ENCODE measurements at places on chromosomes 16 and 17.
A peak's percentile ranks its signal among the peaks of the same experiment; 100 is the strongest.

GRCh38 chr17:7841396-7841914 lies 7.4 kb downstream of the KDM6B start:
- DNase-seq, result peak; percentile 96

GRCh38 chr16:49348408-49349176 lies 25.0 kb upstream of the C16orf78 start:
- DNase-seq, result no peak

GRCh38 chr17:64126918-64127317 lies 3.0 kb downstream of the ERN1 start:
- no peak for DNase-seq

DNA sequence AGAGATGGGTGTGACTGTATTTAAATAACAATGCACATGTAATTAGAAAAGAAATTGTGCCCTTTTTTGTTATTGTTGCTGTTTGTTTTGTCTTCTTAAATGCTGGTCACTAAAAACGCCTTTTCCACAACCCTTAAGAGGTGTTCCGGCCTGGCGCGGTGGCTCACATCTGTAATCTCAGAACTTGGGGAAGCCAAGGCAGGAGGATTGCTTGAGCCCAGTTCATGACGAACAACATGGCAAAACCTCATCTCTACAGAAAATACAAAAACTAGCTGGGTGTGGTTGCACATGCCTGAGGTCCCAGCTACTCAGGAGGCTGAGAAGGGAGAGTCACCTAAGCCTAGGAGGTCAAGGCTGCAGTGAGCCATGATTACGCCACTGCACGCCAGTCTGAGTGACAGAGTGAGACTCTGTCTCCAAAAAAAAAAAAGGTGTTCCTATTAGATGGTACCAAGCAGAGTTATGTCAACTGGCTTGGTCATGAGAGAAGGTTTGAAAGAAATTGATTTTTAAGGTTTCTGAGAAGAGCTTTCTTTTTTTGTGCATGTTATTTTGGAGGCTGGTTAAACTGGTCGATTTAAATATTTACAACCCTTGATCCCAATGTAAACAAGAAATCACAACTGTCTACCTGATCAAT lies 23.5 kb upstream of the RFFL start:
- no peak for DNase-seq

DNA sequence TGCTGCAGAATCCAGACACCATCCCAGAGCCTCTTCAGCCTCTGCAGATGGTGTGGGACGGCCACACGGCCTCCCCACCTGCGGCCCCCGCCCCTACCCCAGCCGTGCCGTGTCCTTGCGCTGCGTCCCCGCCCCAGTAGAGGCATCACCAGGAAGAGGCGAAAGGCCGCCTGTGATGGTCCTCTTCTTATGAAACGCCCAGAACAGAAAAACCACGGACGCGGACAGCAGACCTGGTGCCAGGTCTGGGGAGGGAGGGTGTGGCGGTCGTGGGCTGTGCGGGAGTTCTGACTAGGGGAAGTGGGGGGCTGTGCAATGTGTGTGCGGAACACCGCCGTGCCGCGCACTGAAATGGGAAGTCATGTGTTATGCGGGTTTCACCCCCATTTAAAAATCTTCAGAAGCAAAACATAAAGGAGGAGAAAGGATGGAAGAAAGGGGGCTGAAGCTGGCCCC lies 25.5 kb downstream of the ACSF3 start:
- no peak for DNase-seq

DNA sequence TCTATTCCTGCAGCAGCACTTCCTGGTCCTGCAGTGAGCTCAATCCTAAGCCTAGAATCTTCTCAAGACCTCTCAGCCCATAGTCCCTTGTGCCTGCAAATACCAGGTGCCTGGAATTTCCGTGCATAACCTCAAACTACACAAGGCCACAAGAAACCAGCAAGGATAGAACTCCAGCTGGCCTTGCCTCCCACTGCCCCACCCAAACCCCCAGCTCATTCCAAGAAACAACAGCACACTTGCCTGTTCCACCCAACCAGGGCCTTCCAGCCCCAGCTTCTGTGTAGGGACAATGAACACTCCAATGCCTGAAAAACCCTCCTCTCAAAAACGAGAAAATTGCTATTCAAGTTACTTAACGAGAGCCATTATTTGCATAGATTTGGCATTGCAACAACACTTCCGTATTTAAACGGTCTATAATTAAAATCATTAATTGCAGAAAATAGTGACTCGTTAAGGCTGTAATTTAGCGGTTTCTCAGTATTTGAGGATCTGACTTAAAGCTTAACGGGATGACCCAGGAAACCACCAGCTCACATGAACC lies 147.0 kb downstream of the C16orf78 start:
- no peak for DNase-seq

- DNase-seq, result no peak
These were observed 38.5 kb downstream of the PGS1 start for GRCh38 chr17:78416791-78417530.

GRCh38 chr17:3667366-3668278 lies 756 bp downstream of the TAX1BP3 start:
- DNase-seq, result no peak

DNA sequence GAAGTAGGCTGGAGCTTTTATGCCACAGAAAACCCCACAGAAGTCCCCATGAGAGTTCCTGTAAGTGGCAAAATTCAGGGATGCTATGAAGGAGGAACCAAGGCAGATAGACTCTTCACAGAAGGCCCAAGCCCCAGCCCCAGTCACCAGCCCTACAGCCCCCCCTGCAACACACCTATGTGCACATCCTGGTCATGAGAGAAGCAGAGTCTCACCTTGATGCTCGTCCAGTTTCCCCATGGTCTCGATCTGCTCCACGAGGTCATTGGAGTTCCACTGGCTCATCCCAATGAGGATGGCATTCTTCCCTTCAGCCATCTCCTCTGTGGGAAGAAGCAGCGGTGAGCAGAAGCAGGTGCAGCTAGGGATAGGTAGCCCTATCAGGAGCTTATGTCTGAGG lies 31.2 kb downstream of the PITPNM3 start:
- no peak for DNase-seq

DNA sequence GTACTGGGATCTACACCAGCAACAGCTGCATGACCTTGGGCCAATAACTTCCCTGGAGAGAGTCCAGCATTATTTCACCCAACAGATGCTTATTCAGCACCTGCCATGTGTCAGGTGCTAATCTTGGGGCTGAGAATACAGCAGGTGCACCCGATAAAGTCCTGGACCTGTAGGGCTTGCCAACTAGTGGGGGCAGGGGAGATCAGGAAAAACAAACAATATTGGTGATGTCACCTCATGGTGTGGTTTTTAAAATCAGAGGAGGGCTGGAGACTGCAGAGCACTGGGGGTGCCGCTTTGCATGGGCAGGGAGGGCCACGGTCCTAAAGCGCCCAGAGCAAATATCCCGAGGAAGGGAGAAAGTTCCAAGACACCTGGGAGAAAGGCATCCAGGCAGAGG lies 218.8 kb downstream of the C16orf95 start:
- no peak for DNase-seq

GRCh38 chr16:9128346-9129342 lies 37.2 kb downstream of the HAPSTR1 start:
- DNase-seq, result no peak

- DNase-seq, result no peak
These were observed 9.4 kb upstream of the NPTX1 start for GRCh38 chr17:80485846-80486245.

GRCh38 chr17:16361874-16362273 lies 8.6 kb upstream of the CENPV start:
- DNase-seq, result no peak

DNA sequence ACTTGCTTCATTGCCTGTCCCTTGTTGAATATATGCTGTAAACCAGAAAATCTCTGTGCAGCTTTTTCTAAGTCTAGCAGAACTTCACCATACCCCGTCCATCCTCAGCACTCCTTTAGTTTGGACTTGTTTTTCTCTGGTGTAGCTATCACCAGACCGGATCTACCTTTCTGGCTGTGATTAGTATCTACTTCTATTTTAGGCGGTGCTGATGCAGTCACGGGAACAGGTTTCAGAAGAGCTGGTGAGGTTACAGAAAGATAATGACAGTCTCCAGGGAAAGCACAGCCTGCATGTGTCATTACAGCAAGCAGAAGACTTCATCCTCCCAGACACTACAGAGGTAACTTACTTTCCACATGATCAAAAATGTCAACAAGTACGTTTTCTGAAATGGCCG lies 46.4 kb downstream of the NUP88 start:
- DNase-seq, result no peak

DNA sequence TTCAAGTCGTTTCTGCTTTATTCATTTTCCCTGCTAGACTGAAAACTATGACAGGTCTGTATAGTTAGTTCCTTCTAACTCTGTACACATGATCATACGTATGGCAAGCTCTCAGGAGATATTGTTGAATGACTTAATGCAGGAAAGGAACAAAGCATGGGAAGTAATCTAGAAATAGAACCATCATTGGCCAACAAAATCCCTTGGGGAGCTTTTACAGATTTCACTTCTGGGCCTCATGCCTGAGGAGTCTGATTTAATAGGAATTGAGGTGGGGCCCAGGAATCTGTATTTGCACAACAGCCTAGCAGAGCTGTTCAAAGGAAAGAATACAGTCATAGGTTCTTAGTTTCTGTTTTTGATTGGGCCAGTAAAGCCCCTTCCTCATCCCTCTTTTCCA lies 229.2 kb downstream of the MAP2K6 start:
- DNase-seq, result no peak

- DNase-seq, result peak; percentile 70
These were observed 735 bp downstream of the ZNF652 start for GRCh38 chr17:49361129-49361901.

DNA sequence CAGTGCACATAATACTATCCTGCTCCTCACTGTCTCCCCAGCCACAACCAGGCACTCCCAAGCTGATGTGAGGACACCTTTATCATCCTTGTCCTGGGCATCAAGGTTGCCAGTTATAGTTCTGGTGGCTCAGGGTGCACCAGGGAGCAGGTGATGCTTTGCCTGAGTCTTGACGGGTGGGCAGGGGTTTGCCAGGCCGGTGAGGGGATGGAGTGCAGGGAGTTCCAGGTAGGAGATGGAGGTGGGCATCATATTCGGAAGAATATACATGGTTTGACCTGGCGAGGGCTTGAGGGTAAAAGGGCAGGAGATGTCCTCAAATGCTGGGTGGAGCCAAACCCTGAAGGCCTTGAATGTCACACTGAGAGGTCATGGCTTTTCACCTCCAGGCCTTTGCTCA lies 115.8 kb upstream of the CRHR1 start:
- DNase-seq, result no peak

DNA sequence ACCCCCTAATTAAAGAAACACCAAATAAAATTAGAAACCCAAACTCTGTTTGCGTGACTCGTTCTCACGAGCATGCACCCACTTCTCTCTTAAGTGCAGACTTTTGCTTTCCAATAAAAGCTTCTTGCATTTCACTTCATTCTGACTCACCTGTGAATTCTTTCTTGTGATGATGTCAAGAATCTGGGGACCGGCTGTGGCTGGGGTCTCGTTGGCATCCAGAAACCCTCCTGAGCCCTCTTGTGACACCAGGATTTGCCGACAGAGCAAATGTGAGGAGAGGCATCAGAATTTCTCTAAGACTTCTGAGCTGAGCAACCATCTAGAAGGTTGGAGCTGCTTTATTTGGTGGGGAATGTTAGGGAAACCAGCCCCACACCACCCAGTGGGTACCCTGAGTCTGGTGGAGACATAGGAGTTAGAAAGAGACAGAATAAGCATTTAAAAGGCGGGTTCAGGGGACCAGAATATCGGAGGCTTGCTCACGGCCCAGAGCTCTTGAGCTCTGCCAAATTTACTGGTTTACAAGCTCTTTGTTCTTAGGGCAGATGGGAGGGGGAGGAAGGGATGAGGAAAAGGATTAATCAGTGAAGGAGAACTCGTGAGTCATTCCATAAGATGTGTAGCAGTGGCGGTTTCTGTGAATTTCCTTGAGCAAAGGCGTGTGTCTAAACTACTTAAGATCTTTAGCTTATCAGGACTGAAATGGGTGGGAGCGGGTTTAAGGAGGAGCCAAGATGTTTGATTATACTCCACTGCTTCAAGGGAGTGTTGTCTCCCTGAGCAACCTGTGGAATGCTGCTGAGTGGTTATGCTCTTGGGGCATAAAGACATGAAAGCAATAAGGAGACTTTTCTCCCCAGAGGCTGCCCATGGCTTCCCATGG lies 24.2 kb upstream of the TMC5 start:
- DNase-seq, result no peak

DNA sequence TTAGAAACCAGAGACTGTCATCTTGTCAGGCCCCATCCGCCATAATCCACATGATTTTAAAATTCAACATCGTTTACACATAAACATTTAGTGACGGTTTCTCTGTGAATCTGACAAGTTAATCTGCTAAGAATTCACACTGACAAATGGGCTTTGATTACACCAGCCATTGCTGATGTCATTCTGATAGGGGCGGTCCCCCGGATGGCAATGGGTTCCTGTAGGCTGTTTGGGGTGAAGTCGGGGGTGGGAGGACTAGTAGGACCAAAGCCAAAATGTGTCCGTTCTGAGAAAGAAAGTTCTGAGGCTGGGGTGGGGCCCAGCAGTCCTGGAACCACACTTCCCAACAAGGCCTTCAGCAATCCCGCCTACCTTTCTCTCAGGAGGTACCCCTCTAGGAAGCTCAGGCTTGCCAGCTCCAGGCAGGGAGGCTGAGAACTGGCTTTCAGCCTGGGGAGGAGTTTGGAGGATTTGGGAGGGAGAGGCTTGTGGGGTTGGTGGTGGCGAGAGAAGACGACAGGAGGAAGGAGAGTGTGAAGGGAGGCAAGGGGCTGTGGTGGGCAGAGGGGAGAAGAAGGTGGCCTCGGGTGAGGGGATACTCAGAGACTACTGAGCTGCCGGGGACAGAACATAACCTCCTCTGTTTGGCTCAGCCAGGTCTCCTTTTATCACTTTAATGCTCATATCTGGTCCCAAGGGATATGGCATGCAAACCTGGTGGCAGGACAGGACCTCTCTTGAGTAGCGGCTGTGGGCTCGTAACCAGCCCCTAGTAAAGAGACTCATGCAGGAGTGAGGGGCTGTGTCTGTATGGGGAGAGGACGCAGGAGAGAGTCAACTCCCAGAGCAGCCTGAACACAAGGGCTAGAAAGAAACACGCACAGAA lies 8.6 kb downstream of the HIC1 start:
- DNase-seq, result no peak

GRCh38 chr16:63613701-63614100 lies 1508.2 kb downstream of the CDH11 start:
- no peak for DNase-seq

DNA sequence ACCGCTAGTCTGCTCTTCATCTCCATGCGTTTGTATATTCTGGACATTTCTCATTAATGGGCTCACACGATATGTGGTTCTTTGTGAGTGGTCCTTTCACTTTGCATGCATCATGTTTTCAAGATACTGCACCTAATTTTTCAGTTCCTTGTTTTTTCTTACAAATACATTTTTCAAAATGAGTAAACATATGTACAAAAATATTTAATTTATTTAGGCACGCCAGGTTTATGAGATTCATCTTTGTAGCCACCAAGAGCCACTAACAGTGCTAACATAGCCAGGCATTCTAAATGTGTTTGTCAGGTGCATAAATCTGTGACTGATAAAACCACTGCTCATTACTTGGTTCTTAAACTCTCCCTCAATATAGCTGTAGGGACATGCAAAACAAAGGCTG lies 375.3 kb downstream of the WWOX start:
- no peak for DNase-seq
